Activated naive CD8-positive, alpha-beta T cell treated with anti-CD3 and anti-CD28 coated beads, Interleukin-2, amount 10 ng/mL, durations not matched to agents 7 days and 5 days (primary cell): ENCODE measurements at places on chromosomes 12 and 14. TPM values are rescaled to one million over a fixed set of nuclear protein-coding genes. Genes with fewer than 3 reads are reported as not detected.

GRCh38 chr12:42474391-42474790, 115.2 kb downstream of the PRICKLE1 start:
- H3K27me3 ChIP-seq, result peaks cover 14% of the 10 kb centered on the region
- no peaks in the 10 kb centered on the region for H3K36me3 ChIP-seq
- no peak overlapping the region for H3K4me3 ChIP-seq
- H3K27ac ChIP-seq, result no peak overlapping the region

Gene HCFC2
- 13.5 TPM for total RNA-seq

Gene LAG3
- total RNA-seq, result 46.6 TPM

GRCh38 chr14:30440961-30441360, 118.0 kb upstream of the G2E3 start:
- H3K4me3 ChIP-seq, result no peak overlapping the region
- H3K36me3 ChIP-seq, result no peaks in the 10 kb centered on the region
- H3K27ac ChIP-seq, result no peak overlapping the region
- no peaks in the 10 kb centered on the region for H3K4me1 ChIP-seq

Gene SMCO2
- total RNA-seq, result not detected
